ENCODE measurements at places on chromosomes 2 and 18.
A peak's percentile ranks its signal among the peaks of the same experiment; 100 is the strongest.

GRCh38 chr2:157628477-157629415, at the start of gene ACVR1C:
Gene ACVR1C (minus strand): TSS chr2:157628864. CDS start chr2:157628644, 220 bp downstream.
- peak; percentile 67 for DNase-seq

DNA sequence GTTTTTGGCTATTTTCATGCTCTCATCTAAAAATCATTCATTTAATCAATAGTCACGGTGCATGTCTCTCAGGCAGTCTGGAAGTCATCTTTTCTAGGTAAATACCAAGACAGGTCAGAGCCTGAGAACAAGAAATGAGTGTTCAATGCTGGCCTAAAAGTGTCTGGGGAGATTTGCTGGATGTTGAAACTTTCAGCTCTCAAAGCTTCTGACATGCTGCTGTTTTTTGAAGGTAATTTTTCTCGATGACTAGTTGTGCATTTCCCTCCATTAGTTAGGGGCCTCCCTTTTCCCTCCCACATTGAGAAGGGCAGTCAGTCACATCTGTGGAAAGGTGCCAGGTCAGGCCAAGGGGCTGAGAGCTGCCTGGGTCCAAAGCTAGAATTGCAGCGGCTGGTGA, 115.6 kb downstream of the LPIN1 start:
- no peak for DNase-seq

DNA sequence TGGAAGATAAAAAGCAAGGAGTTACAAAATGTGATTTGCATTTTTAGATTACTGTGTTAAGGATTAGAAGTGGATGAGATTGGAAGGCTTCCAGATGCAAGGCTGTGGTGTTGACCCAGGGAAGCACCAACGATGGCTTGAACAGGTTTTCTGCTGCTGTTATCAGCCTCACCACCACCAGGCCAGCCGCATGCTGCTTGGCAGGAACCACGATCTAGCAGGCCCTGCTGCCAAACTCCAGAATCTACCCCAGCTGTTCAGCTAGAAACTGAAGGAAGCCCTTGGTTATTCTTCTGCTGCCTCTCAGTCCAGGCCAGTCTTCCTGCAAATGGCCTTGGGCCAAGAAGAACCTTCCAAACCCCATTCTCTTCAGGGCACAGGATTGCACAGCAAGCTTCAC, 133.9 kb downstream of the MTCL1 start:
- no peak for DNase-seq

GRCh38 chr2:6945087-6945813, 28.0 kb downstream of the RNF144A start:
- no peak for DNase-seq

DNA sequence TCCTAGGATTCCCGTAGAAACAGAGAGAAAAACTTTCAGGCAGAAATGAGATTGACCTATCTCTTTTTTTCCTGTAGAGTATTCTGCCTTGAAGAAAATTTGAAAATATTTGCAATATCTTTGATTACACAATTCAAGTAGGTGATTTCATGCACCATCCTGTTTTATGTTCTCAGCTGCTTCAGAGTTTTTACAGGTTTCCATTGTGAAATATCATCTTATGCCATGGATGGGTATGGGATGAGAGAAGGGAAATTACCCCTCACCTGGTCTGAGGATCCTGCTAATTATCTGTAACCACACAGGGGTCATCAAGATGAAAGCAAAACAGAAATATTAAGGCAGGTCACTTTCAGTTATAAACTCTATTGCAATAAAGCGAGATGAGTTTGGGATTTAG, 264.8 kb downstream of the TXNL1 start:
- DNase-seq = no peak

DNA sequence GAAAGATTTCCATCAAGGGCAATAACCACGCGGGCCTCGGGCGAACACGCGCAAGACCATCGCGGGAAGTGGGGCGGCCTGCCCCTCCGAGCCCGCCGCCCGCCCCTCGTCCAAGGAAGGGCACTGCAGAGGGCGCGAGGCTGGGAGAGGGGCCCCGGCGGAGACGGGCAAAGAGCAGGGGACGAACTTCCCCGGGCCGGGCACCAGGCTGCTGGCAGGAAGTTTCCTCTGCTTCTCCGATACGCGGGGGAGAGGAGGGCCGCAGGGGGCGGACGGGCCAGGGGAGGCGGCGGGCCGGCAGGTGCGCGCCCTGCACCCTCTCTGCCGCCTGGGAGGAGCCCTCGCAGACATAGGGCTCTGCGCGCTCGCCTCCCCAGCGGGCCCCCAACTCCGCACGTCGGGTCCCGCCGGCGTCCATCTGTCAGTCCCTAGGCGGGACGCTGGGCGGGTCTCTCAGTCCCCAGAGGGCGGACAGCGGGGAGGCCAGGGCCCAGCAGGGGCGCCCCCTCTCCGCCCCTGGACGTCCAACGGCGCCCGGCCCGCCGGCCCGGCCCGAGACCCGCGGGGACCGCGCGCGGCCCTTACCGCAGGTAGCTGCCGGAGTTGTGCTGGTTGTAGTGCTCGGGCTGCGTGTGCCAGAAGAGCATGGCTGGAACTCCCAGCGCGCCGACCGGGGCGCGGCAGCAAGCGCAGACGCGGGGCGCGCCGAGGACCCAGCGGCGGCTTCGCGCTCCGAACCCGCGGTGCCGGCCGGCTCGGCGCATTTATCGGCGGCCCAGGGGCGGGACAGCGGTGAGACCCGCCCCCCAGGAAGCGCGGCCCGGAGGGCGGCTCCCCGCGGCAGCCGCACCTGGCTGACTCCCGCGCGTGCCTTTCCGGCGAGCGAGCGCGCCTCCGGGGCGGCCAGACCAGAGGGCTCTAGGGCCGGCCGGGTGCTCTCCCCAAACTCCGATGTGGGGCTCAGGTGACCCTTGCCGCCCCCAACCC, at the start of gene TFCP2L1:
Gene TFCP2L1, minus strand, starts transcription at position 740 of the 987 bp plus-strand sequence. Its CDS starts 93 bp downstream, at position 647.
- DNase-seq = no peak

- DNase-seq = no peak
Measured at GRCh38 chr18:10377956-10378355, 76.5 kb upstream of the APCDD1 start.

DNA sequence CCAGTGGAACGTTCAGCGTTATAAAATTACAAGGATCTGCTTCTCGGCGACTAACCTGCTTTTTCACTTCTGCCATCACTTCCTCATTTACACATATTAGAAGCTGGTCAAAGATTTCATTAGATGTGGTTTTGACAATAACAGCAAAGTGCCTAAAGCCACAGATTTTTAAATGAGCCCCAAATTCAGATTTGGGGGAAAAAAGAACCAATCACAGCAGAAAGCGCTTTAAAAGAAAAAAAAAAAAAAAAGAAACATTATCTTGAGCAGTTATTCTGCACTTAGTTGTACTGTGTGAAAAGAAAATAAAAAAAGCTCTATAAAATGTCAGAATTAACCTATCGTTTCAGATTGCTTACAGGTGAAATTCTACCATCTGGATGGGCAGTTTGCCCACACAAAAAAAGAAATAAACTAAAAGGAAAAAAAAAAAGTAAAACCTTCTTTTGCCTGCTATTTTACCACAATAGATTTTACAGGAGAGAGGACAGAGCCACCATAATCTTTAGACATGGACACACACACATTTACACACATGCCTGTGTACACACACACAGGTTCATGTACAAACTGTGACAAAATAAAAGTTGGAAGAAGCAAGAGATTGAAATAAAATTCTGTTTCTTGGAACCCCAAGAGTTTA, 167.2 kb downstream of the TCF4 start:
- no peak for DNase-seq
